ENCODE measurements at places on chromosomes 3 and 15.

- DNase-seq: no peak
Observed at GRCh38 chr3:31462050-31462569, 70.6 kb upstream of the STT3B start.

DNA sequence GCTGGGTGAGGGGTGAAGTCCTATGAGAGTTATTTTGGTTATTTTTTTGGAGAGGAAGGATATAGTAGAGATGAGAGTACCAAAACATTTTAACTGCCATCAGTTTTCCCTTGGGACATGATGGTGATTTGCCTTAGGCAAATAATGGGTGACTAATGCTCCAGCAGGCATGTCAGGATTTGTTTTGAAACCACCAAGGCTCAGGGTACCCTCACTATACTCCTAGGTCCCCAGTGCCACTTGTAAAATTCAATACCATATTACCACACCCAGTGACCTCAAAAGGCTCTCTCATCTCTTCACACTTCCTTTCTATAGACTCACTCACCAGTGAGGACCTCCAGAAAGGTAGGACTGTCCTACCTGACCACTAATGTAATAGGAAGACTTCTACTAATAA, 83.6 kb downstream of the WDR72 start:
- no peak for DNase-seq

DNA sequence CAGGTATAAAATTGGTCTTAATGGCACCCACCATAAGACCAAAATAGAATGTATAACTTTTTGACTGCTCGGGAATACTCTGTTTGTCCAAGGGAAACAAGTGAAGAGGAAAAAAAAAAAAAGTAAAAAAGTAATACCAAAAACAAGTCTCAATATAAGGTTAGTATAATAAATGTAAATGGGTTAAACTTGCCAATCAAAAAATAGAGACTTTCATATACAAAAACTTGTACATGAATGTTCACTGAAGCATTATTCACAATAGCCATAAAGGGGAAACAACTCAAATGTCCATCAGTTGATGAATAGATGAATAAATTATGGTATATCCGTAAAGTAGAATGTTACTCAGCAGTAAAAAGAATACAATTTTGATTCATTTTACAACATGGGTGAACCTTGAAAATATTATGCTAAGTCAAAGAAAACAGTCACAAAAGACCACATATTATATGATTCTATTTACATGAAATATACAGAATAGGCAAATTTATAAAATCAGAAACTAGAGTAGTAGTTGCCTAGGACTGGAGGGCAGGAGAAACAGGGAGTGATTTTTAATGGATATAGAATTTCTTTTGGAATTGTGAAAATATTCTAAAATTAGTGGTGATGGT, 39.6 kb upstream of the FGD5 start:
- DNase-seq: no peak

DNA sequence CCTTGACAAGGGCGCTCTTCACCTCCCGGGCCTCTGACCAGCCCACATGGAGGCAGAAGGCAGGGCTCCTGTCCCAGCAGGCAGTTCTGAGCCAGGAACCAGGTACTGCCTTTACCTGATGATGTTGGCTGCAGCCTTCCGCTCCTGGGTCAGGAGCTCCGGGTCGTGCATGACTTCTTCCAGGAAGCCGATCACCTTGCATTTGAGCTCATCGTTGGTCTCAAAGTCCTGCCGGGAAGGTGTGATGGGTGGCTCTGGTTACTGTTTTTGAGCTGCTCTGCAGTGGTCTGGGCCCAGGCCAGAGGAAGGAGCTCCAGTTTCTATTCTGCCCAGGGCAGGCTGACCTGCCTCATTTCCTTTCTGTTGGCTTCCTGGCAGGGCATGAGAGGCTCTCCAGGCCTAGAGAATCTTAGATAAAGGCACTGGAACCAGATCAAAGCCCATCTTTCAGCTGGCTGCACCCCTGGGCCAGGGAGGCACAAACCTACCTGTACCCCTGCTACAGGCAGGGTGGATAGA, 53.2 kb upstream of the CTSH start:
- no peak for DNase-seq

GRCh38 chr15:62648954-62649353, 393.6 kb upstream of the TPM1 start:
- DNase-seq: peak; percentile 20

GRCh38 chr3:133593243-133593642, 19.8 kb downstream of the CDV3 start:
- DNase-seq: no peak

DNA sequence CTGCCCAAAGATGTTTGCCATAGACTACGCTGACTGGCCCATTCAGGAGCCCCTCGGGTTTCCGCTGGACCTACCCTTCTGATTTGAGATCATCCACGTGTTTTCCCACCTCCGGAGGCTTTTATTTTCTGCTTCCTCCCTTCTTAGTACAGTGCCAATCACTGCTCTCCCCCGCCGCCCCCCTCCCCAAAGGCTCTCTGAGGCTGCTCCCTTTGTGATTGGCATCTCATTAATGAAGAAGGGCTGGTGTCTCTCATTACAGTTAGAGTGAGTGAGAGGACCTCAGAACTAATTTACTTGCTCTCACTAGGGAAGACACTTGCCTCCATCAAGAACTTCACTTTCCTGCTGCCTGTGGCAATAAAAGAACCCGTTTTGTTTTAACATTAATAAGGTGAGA, 284.7 kb upstream of the ICE2 start:
- no peak for DNase-seq

DNA sequence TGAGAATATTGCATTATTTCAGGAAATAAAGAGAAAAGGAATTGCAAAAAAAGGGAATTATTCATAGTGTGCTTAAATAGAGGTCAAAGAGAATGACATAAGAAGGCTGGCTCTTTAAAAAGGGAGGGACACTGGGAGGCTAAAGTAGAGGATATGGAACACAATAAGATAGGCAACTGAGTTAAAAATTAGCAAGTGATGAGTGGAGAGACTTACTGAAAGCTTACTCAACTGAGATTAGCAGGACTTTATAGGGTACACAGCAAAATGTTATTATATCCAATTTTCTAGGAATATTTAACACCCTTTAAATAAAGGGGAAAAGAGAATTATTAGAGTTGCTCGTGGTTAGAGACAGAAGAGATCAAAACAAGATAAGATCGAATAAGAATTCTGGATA, 375.2 kb downstream of the LSAMP start:
- no peak for DNase-seq

GRCh38 chr15:86912661-86913060, 833.0 kb downstream of the AGBL1 start:
- no peak for DNase-seq

DNA sequence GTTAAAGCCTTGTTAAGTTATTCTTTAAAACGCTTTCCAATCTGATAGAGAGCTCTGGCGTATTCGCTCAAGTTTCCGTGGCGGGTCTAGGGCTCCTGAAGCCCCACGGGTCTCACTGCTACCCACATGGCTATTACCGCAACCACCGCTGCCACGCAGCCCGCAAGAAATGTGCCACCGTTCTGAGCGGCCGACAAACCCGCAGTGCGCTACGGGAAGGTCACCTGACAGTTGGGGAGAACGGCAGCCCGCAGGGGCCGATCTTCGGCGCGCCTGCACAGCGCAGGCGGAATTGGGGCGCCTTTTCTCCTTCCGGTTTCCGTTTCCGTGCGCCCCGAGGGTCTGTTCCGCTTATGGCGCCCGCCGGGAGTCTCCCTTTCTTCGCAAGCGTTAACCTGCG, 76.6 kb upstream of the SNRPN start:
- DNase-seq: no peak

- DNase-seq: no peak
Observed at GRCh38 chr15:90681480-90681879, 35.7 kb upstream of the BLM start.

DNA sequence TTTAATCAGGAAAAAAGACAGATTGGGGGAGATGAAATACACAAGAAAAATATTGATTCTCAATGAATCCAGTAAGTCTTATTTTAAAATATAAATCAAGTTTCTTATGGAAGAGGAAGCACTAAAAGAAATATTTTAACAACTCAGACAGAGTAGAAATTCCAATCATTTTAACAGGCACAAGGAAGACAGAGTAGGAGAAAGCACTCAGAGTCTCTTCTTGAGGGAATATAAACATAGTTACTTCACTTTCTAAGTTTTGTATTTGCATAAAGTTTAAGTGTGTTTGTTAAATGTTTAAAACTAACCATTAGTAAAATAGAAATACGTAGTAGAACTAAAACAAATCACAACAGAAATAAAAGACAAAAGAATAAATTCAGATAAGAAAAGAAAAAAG, 24.5 kb upstream of the RTP4 start:
- DNase-seq: no peak

- no peak for DNase-seq
Observed at GRCh38 chr3:55292360-55292759, 194.7 kb downstream of the WNT5A start.

GRCh38 chr15:66877477-66878271, 175.6 kb downstream of the SMAD6 start:
- DNase-seq: no peak

GRCh38 chr3:8776406-8776805, 7.0 kb upstream of the OXTR start:
- DNase-seq: no peak

DNA sequence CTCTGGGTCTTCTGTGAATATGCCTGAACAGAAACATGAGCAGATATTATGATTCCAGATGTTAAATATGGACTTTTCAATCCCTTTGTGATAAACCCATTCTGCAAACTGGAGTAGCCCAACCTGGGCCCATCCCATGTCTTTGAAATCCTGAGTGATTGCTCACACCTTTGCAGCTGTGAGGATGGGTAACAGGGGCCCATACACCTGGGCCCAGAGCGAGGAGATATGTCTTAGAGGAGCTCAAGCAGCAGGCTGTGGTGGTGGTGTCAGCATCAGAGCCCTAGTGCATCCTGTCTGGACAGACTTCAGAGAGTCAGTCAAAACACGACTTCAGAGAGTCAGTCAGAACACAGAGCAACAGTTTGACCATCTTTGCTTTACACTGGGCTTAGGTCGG, 64.9 kb upstream of the LIMD1 start:
- no peak for DNase-seq

- DNase-seq: no peak
Observed at GRCh38 chr3:123930445-123930844, 30.6 kb downstream of the CCDC14 start.

GRCh38 chr3:149493315-149494021, 19.0 kb downstream of the TM4SF4 start:
- no peak for DNase-seq

All from hematopoietic multipotent progenitor cell treated with erythropoietin and hydrocortisone succinate and interleukin-3 and kit ligand, for 15 days (in vitro differentiated cells).